ENCODE measurements at places on chromosomes 16 and 17. TPM values are rescaled to one million over a fixed set of nuclear protein-coding genes. Genes with fewer than 3 reads are reported as not detected.

The KCNH6 gene
- not detected for total RNA-seq

The BCO1 gene
- total RNA-seq: 1.1 TPM

The PRCD gene
- not detected for total RNA-seq

The CACNG3 gene
- not detected for total RNA-seq

The TMEM238L gene
- not detected for total RNA-seq

The FOXF1 gene
- not detected for total RNA-seq

The KRTAP4-1 gene
- 0.38 TPM for total RNA-seq

The SYT17 gene
- total RNA-seq: 9.7 TPM
